ENCODE measurements at places on chromosomes 1 and 21.

GRCh38 chr1:15764269-15764764, 5.7 kb downstream of the FBLIM1 start:
- DNase-seq = no peak

DNA sequence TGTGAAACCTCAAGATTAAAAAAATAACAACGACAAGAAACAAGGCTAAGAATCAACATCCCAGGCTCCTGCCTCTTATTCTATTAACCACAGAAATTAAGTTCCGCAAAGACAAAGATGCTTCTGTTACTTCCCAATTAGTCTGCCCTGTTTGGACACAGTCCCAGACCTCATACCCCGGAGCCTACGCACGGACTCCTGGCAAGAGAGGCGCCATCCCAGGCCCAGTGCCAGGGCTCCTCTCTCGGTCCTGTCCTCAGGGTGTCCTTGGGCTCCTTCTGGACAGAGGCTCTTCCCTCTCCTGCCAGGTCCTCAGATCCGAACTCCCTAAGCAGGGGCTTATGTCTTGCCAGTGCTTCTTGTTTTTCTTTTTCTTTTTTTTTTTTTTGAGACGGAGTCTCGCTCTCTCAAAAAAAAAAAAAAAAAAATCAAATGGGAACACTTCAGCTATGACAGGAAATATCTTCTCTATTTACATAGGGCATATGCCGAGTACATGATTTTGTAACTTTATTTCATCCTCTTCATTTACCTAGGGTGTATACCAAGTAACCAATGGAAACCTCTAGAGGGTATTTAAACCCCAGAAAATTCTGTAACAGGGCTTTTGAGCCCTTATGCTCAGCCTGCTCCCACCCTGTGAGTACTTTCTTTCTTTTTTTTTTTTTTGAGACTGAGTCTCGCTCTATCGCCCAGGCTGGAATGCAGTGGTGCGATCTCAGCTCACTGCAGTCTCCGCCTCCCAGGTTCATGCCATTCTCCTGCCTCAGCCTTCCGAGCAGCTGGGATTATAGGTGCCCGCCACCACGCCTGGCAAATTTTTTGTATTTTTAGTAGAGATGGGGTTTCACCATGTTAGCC, 11.7 kb upstream of the ENO1 start:
- DNase-seq = no peak

DNA sequence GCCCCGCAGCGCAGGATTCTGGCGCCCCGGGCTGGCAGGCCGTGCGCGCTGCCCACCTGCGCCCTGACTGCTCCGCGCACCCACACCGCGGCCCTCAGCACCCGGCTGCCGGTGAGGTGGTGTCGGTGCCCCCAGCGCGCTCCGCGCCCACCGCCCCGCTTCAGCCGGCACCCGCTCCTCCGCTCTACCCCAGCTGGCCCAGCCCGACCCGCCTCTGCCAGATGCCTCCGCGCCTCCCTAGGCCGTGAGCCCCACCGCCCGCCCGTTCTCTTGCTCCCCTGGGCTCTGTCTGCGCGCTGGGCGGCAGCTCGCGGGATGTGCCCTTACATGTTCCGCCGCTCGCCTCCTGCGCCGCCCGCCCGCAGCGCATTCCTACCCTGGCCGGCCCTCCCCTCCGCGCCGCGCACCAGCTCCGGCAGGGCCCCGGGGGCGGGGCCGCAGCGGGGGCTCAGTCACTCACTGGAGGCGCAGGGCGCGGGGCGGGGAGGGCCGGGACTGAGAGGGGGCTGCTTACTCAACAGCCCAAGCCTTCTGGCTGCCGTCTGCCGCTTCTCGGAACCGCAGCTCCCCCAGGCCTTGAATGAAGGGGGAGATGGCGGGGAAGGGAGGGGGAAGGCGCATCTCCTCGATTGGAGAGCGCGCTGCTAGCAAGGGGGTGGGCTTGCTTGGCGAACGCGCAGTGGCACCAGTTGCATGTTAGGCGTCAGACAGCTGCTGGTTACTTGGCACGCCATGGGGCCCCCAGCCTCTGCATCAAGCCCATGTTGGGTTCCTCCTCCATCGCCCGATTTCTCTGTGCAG, at the start of gene PHLDA3:
Gene PHLDA3 (minus strand): TSS at position 345 of the 801 bp plus-strand sequence. CDS start 402 bp downstream, outside the sequence.
- DNase-seq = peak; percentile 41

DNA sequence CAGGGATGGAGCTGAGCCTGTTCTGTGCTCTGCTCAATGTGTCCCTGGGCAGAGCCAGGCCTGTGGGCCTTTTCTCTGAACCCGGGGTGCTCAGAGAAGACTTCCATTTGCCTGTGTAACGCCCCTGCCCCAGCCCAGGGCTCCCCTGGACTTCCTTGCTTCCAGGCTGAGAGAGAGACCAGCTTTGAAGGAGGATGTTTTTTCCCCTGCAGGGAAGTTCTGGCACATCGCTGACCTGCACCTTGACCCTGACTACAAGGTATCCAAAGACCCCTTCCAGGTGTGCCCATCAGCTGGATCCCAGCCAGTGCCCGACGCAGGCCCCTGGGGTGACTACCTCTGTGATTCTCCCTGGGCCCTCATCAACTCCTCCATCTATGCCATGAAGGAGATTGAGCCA, 10.2 kb downstream of the SMPDL3B start:
- no peak for DNase-seq

GRCh38 chr1:150024156-150024555, 13.6 kb upstream of the OTUD7B start:
- no peak for DNase-seq

- DNase-seq = no peak
These were observed 23.8 kb downstream of the ZMPSTE24 start for GRCh38 chr1:40281853-40282252.

GRCh38 chr21:34603002-34603709, 11.8 kb downstream of the RCAN1 start:
- DNase-seq = peak; percentile 50

DNA sequence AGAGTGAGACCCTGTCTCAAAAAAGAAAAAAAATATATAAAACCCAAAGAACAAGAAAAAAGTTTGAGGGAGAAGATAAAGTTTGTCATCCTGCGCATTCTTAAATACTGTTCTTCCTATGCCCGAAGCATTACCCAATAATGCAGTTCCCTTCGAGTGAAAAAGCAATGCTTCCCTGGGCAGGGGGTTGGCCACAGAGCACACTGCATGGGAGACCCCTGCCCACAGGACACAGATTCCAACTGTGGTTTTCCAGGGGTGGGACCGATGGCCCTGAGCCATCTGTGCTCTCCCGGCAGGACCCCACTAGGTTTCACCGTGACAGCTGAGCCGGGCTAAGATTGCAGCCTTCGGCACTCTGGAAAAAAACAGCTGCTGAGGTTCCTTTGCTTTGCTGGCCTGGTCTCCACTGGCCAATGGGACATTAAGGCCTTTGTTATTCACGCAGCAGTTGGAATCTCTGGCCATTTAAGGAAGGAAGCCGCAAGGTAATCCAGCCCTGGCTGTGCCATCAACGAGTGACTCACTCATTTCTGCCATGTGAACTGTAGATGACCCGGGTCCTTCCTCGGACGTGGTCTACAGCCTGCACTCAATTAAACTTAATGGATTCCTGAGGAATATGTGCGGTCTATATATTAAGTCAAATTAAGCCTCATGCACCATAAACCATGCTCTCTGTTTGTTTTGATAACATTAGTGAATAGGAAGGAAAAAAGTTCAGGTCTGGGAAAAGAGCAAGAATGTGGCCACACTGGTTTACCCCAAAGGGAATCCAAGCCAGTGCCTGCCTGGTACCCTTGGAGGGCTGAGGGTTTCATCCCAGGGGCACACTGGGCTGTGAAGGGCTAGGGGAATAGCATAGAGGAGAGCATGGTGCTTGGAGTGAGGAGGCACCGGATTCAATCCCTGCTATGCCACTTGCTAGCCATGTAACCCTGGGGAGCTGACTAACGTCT, 163.2 kb downstream of the ZBTB18 start:
- DNase-seq = no peak

- no peak for DNase-seq
These were observed 58.9 kb upstream of the KIF26B start for GRCh38 chr1:245095903-245096302.

DNA sequence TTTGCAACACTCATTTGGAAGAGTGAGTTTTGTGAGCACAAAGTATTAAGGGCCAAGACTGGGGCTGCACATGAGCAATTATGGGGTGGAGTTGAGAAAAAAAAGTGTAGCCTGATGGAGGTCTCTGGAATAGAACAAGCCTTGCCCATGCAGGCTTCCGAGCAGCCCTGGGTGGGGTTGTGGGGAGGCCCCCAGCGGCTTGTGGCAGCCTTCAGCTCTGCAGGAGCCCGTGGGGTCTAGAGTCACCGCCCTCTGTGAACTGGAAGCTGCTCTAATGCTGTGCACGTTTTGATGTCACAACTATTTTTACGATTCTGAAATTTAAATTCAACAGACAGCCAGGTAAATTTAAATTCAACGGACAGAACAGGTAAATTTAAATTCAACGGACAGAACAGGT, 58.9 kb downstream of the BACE2 start:
- DNase-seq = no peak

DNA sequence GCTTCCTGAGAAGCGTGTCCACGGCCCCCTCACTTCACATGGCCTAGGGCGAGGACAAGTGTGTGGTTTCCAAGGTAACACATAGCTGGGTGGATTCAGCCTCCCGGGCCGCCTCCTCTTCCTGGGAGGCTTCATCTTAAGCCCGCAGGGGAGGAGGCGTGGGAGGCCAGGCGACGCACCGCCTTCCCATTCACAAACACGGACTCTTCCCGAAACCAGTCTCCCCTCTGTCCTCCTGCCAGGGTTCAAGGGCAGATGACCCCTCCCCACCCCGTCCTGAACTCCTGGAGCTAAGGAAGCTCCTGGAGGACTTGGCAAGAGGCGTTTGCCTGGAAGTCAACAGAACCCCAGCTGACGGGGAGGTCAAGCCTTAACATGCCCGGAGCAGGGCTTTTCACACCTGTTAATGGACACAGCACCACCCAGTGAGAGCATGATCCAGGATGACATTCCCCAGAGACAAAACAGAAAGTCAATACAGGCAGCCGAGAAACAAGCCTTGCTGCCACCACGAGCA, 56.7 kb downstream of the KCNN3 start:
- no peak for DNase-seq

DNA sequence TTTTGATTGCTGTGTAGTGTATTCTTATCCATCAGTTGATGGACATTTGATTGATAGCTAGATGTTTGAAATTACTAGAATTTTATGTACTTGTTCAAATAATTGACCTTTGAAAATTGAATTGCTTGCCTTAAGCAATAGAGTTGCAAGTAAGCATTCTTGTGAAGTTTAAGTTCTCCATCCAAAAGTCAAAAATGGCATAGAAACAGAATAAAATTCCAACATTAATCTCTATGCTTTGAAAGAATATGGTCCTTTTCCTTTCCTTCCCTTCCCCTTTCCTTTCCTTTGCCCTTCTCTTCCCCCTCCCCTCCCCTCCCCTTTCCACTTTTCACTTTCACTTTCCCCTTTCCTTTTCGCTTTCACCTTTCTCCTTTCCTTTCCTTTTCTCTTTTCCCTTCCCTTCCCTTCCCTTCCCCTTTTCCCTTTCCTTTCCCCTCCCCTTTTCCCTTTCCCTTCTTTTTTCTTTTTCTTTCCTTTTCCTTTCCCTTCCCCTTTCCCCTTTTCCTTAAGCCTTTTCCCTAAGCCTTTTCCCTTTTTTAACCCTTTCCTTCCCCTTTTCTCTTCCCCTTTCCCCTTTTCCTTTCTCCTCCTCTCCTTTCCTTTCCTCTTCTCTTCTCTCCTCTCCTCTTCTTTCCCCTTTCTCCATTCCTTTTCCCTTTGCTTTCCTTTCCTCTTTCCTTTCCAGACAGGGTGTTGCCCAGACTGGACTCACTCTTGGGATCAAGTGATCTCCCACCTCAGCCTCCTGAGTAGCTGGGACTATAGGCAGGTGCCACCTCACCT, 67.4 kb downstream of the SASS6 start:
- DNase-seq = no peak

DNA sequence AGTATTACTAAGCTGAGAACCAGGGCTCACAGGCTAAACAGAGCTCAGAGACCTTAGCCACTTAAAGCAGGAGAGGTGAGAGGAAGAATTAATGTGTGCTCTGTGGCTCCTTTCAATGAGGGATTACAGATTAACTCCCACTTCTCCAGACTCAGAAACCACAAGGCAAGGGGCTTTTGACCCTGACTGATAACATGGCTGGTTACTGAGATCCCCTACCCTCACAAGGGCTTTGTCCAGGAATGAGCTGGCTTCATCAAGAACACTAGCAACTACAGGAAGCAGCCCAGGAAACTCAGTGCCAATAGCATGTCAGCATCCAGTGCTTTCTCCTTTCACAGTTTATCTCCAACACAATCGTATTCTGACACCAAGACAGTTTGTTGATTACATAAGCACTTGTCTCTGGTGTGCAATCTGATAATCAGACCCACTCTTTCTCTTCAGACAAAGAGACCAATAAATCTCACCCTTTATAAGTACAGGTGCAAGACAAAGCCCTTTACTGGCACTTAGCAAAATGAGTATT, 38.8 kb downstream of the ERI3 start:
- no peak for DNase-seq

GRCh38 chr1:91501523-91501851, 836 bp downstream of the CDC7 start:
- DNase-seq = no peak

DNA sequence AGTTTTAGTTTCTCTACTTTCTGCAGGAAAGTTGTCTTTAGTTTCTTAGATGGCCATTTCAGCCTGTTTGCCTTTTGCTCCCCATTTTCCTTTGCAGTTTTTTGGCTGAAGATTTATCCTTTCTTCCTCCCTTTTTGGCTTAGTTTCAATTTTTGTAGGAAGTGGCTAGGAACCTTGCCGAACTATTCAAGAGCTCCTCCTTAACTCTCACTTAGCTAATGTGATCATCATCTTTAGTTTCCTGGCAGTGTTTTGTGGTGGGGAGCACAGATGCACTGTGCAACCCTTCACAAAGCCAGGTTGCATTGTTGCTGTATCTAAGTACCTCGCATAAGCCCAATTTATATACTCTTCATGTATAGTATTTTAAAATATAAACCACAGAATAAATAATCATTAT, 28.8 kb upstream of the CCDC181 start:
- DNase-seq = no peak

- DNase-seq = no peak
These were observed 23.9 kb upstream of the TMEM52 start for GRCh38 chr1:1942753-1943656.

- no peak for DNase-seq
These were observed 22.7 kb upstream of the ZNF436 start for GRCh38 chr1:23392125-23392855.

DNA sequence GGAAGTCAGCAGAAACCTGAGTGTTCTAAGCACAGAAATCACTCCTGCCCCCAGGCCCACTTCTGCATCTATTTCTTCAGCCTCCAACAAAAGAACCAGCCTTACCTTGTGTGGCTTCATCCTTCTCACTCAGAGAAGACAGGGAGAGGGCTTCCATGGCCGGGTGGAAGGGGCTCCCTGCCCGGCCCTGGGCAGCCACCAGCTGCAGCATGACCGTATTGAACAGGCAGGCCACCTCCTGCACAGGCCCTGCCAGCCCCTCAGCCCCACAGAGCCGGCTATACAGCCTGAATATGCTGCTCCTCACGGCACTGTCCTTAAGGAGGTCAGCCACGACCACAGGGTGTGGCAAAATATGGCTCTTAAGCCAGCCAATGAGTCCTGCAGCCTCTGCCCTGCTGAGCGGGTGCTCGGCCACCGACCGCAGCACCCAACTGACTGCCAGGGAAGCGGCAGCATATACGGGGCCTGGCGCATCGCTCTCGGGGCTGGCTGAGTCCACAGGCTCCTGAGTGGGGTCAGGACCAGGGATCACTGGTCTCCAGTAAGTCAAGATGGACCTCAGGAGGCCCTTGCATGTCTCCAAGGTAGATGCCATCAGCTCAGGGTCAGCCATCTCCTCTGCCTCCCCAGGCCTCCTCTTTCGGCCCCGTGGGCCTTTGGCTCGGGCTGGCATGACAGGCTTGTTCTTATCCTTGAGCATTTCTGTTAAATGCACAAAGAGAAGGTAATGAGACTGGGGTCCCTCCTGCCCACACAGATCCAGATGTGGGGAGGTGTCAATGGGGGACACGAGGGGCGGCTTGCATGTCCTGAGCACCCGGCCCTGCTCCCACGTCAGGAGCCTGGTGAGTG, 17.9 kb downstream of the MRAP start:
- no peak for DNase-seq

Data from stimulated activated CD4-positive, alpha-beta T cell treated with anti-CD3 and anti-CD28 coated beads, Interleukin-4, amount 100 ng/mL, for 4 hours (primary cell).